ENCODE measurements at places on chromosomes 1 and 21. TPM values are rescaled to one million over a fixed set of nuclear protein-coding genes. Genes with fewer than 3 reads are reported as not detected.

Gene CACNA1E
- polyA plus RNA-seq = 0.66 TPM

Gene CLCA4
- not detected for polyA plus RNA-seq

Gene MYOG
- 0.34 TPM for polyA plus RNA-seq

Gene TNN
- 2.5 TPM for polyA plus RNA-seq

Gene FASLG
- not detected for polyA plus RNA-seq

Gene KCNN3
- 2.6 TPM for polyA plus RNA-seq

Gene PPM1J
- polyA plus RNA-seq = 2.0 TPM

Gene GBP6
- polyA plus RNA-seq = 0.06 TPM

Gene BARHL2
- polyA plus RNA-seq = not detected

Gene DNASE2B
- 0.09 TPM for polyA plus RNA-seq

Gene GABRD
- polyA plus RNA-seq = 1.4 TPM

Gene BMP8A
- polyA plus RNA-seq = 0.86 TPM

GRCh38 chr1:150661156-150661555, 31.7 kb upstream of the ENSA start:
- no peak for DNase-seq

- no peak for DNase-seq
Observed at GRCh38 chr1:112904071-112904830, 51.7 kb downstream of the SLC16A1 start.

- peak; percentile 28 for DNase-seq
Observed at GRCh38 chr1:163315773-163316374, 5.9 kb upstream of the NUF2 start.

DNA sequence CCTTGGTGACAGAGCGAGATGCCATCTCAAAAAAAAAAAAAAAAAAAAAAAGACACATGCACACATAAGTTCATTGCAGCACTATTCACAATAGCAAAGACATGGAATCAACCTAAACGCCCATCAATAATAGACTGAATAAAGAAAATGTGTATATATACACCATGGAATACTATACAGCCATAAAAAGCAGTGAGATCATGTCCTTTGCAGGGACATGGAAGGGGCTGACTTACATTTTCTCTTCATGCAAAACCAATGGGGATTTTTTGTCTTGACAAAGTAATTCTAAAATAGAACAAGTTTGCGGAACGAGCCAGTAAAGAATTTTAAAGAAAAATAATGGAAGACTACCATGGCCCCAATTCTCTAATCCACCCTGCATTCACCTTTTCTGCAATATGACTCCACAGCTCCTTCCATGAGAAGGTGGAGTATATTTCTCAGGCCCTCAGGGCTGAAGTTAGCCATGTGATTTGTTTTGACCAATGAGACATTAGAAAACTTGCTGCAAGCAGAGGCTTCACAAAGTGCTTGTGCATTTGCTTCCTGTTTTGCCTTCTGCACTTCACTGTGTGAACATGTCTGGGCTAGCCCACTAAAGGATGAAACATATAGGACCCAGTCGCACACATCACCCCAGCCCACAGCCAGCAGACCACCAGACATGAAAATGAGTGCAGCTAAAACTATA, 78.8 kb upstream of the NR5A2 start:
- no peak for DNase-seq

- DNase-seq = no peak
Observed at GRCh38 chr1:51378871-51379270, 48.5 kb upstream of the TTC39A start.

- no peak for DNase-seq
Observed at GRCh38 chr1:12370333-12370975, 140.6 kb downstream of the VPS13D start.

DNA sequence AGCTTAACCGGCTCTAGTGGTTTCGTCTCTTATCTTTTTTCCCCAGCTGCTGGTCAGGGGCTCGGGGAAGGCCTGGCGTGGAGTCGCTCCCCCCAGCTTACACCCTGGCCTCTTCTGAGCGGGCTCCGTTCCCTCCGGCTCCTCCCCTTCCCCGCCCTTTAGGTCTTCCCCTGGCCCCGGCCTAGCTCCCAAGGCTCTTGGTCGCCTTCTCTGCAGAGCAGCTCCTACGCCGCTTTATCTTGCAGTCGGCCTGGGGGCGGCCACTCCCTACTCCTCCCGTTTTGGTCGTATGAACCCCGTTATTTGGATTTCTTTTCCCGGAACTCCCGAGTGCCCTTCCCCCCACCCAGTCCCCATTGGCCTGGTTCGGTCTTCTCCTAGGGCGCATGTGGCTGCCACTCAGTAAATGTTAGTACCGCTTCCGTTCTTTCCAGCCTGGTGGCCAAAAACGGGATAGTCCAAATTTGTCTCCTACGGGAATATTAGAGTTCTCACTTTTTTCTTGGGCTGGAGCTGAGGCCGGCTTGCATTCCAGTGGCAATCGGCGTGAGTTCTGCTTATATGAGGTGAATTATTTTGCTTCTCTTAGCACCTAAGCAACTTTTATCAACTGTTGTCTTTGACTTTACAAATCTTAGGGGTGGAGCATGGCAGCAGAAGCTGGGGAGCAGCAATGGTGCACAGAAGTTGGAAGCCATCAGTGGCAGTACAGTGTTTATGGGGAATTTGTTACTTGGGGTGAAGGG, 467 bp downstream of the THRAP3 start:
- DNase-seq = peak; percentile 84

- no peak for DNase-seq
Observed at GRCh38 chr1:221823149-221823548, 81.3 kb upstream of the DUSP10 start.

GRCh38 chr1:97680894-97681293, 239.9 kb downstream of the DPYD start:
- DNase-seq = no peak

GRCh38 chr1:3495776-3496745, 41.6 kb downstream of the ARHGEF16 start:
- DNase-seq = no peak

DNA sequence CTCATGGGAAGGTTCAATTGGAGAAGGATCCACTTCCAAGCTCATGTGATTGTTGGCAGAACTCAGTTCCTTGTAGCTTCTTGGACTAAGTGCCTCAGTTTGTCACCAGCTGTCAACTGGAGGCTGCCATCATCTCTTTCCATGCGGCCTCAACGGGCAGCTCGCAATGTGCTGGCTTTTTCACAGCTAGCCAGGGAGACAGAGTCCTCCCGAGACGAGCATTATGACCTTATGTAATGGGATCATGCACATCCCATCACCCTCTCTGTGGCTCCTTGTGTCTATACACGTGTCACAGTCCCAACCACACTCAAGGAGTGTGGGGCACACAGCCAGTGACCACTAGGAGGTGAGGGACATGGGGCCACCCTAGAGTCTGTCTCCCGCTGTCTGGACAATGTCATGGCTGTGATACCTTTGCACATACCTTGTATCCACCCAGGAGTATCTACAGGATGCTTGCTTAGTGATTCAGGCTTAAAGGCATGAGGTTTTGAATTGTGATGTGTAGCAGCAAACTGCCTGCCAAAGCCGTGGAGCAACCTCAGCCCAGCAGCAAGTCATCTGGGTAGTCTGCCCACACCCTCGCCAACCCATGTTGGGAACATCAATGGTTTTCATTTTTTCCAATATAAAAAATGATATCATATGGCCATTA, 3.9 kb upstream of the KRTAP10-6 start:
- DNase-seq = no peak

DNA sequence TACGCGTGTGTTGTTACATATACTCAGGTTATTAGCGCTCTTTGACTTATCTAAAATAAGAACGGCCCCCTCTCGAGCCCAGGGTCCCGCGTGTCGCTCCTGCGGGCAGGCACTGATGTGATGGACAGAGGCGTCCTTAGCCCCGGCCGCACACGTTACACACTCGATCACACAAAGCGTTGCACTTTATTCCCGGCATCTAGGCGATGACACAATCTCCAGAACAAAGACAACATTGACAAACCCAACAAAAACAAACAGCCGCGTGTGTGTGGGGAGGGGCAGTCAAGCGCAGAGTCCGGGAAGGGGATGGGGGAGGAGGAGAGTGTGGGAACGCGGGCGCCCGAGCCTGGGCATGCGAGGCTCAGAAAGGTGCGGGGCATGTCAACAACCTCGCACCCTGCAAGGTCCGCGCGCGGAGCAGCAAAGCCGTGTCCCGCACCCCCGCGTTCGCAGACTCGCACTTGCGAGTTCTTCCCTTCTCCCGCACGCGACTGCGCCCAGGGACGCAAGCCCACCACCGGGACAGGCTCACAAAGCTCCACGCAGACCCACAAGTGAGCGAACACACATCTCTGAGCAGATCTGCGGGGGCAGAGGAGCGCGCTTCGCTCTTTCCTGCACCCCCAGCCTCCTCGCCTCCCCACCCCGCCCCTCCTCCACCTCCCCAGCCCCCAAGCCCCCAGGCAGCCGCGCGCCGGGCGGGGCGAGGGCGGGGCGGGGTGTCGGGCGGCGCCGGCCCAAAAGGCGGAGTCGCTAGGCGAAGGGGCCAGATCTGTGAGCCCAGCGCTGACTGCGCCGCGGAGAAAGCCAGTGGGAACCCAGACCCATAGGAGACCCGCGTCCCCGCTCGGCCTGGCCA, at the start of gene EFNA1:
EFNA1 (plus strand) TSS at position 772 of the 862 bp plus-strand sequence. CDS start 102 bp downstream, outside the sequence.
- peak; percentile 79 for DNase-seq

- no peak for DNase-seq
Observed at GRCh38 chr21:37319551-37319950, 47.0 kb upstream of the DYRK1A start.

- DNase-seq = no peak
Observed at GRCh38 chr1:152517237-152517811, 3.0 kb downstream of the CRCT1 start.

- no peak for DNase-seq
Observed at GRCh38 chr21:36883532-36884486, 82.7 kb downstream of the HLCS start.

GRCh38 chr1:55064071-55064581, 24.8 kb downstream of the PCSK9 start:
- DNase-seq = no peak

GRCh38 chr1:209260136-209260535, 323.4 kb upstream of the CAMK1G start:
- DNase-seq = no peak

DNA sequence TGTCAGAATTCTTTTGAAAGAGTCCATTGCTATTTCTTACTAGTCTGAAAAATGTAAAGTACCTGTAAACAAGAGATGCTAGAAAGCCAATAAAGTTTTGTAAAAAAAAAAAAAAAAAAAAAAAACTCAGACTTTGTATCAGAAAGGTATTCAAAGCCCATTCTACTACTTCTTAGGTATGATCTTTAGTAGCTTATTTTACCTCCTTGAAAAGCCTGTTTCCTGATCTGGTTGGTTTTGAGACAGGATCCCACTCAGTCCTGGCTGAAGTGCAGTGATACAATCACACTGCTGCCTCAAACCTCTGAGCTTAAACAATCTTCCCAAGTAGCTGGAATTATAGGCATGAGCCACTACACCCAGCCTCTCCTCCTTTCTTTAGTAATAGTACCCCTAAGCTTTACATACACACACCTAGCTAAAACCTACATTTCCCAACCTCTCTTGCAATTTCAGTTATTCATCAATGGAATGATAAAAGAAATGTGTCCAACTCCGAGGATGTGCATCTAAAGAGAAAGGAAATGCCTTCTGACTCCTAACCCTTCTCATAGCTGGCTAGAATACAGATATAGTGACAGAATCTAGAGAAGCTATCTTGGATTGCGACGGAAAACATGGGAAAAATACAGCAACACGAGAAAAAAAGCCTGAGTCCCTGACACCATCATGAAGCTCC, 30.6 kb downstream of the EPS15 start:
- DNase-seq = no peak

DNA sequence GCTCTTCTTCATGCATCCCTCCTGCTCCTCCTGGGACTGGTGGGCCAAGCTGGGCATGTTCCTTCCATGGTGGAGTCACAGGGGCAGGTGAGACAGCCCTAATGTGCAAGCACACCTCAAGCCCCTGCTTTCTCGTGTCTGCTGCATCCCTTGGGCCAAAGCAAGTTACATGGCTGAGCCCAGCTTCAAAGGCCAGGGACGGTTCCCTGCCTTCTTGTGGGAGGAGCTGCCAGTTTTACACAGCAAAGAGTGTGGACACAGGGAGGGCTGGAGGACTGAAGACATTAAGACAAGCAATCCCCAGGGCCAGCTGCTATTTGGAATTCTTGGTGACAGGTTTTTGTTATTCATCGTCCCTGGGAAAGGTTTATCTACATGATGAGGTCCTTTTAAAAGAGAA, 175.2 kb upstream of the CACNA1E start:
- DNase-seq = no peak

DNA sequence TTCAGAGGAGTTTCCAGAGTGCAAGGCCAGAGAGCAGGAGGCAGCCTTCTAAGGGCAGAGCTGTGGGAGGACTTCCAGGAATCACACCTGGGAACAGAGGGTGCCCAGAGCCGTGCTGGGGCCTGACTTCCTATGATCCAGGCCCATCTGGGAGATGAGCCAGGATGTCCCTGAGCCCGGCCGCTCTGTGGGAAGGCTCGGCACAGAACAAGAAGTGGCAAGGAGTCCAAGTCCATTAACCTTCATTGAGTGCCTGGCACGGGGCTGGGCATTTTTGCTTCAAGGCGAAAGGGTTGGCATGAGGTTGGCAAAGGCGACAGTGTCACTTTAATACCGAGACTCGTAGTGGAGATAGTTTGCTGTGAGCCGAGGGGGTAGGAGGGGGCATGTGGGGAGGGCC, 18.2 kb downstream of the TMEM201 start:
- no peak for DNase-seq

- peak; percentile 86 for DNase-seq
Observed at GRCh38 chr1:29793101-29793546, 556.8 kb downstream of the PTPRU start.

DNA sequence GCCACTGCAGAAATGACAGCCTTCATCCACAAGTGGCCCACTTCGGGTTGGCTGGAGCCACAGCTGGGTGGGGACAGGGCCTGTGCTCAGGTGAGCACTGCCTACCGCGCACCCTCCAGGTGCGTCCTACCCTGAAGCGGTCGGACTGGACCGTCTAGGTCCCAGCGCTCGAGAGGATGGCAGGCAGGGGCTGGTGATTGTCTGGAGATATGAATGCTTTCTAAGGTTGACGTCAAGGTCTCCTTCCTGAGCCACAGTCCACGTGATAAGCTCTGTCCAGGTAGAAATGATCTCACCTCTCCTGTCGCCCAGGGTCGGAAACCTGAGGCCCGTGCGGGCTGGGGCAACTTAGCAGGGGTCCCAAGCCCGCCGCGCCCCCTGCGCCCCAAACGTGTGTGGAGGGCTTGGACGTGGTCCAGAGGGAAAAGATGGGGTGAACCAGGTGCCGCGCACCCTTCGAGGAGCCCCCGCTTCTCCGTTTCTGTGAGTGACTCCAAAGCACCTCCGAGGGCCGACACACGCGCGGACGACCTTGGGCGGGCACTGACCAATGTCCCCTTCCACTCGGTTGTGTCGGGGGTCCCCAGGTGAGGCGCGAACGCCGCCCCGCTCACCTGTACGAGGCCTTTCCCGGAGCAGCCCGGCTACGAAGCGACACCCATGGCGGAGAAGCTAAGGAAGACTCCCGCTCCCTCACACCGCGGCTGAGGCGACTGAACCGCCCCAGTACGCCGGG, 853 bp upstream of the DOP1B start:
- no peak for DNase-seq

DNA sequence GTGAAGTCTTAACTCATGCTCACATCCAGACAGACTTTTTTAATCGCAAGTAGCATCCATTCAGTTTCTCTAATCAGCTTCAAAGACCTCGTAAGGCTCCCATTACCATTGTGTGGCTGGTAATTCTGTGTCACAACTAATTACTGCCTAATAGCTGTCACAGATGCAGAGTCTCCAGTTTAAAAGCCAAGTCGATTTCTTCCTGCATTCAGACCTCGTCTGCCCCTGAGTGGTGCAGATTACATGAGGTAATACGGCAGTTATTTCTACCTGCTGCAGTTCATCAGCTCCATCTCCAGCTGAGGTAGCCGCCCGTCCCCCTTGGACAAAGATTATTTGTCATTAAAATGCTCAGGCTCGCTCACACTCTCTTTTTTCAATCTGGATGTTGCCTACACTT, 34.4 kb upstream of the OLIG2 start:
- no peak for DNase-seq

- no peak for DNase-seq
Observed at GRCh38 chr1:11579506-11579905, 74.7 kb downstream of the FBXO2 start.
